ENCODE measurements at places on chromosomes 12 and 14.

GRCh38 chr14:65548878-65549277 is 136.3 kb downstream of the FUT8 start:
- no peak for DNase-seq

GRCh38 chr12:87943762-87944161 is 85.4 kb downstream of the C12orf50 start:
- DNase-seq: no peak

- no peak for DNase-seq
Measured at GRCh38 chr12:70449753-70450341, 83.8 kb downstream of the KCNMB4 start.

- peak; percentile 36 for DNase-seq
Measured at GRCh38 chr12:122871851-122872780, 23.8 kb downstream of the VPS37B start.

DNA sequence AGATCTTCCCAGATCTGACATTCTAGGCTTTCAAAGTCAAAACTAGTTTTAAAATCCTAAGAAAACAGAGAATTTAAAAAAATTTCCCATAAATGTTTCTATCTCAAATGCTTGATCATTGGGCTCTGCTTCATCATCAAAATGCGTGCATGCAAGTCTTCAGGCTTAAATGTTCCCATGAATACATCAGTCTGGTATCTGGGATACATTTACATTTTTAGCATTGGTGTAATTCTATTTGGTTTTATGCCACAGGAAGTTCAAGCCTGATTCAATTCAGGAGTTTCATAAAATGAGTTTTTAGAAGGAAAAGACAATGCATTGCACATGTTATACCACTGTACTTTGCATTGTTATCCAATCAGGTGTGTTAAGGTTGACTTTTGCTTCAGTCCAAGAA is 336.4 kb downstream of the PCNX1 start:
- DNase-seq: no peak

DNA sequence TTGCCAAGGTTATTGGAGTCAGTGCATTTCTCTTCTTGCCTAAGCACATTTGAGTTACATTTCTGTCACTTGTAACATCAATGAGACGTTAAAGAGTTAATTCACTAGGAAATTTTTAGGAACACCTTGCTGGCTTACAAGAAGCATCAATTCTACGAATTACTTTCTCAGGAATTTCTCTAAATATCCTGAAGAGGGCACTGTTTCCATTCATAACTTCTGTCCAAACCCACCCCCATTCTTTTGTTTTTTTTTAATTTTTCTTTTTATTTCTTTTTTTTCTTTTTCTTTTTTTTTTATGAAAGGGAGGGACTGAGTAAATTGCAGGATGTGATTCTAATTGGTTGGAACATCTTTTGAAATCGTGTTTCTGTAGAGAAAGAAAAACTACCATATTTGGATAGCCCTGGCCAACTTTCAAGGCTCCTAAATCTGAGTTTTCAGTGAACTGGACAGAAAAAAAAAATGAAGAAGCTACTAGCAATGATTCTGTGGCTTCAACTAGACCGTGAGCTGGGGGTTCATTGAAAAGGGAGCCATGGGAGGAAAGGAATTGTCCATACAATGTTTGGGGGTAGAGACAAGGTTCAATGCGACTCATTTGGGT is 285.3 kb downstream of the DAD1 start:
- no peak for DNase-seq

DNA sequence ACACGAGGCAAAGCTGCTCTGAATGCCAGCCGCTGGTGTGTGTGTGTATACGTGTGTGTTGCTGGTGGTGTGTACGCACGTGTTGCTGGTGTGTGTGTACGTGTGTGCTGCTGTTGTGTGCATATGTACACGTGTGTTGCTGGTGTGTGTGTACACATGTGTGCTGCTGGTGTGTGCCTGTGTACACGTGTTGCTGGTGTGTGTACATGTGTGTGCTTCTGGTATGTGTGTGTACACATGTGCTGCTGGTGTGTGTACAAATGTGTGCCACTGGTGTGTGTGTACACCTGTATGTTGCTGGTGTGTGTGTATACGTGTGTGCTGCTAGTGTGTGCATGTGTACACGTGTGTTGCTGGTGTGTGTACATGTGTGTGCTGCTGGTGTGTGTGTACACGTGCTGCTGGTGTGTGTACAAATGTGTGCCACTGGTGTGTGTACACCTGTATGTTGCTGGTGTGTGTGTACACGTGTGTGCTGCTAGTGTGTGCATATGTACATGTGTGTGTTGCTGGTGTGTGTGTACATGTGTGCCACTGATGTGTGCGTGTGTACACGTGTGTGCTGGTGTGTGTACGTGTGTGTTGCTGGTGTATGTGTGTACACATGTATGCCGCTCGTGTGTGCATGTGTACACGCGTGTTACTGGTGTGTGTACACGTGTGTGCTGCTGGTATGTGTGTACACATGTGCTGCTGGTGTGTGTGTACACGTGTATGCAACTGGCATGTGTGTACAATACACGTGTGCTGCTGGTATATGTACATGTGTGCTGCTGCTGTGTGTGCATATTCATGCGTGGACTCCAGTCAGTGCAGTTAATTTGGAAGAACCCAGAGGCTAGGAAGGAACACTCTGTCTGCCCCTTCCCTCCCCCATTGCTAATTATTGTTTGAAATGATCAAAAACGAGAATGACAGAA is 47.2 kb downstream of the CACNA2D4 start:
- no peak for DNase-seq

- DNase-seq: no peak
Measured at GRCh38 chr12:108213871-108214445, 84.9 kb downstream of the WSCD2 start.

- DNase-seq: no peak
Measured at GRCh38 chr14:61965030-61965745, 203.0 kb downstream of the SNAPC1 start.

DNA sequence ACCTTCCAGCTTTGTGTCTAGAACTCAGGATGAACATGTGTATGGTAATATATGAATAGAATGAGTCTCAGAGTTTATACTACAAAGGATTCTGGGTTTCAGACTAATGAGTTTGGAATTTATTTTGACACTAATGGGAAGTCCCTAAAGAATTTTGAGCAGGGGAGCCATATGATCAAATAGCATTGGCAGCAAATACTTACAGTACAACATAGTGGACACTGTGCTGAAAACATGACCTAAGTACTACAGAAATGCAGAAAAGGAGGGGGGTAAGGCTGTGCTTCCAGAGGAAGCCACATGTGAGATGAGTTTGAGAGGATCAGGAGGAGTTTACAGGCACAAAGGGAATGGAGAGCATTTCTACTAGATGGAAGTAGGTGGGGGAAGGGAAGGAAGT is 225.8 kb downstream of the C12orf42 start:
- no peak for DNase-seq

DNA sequence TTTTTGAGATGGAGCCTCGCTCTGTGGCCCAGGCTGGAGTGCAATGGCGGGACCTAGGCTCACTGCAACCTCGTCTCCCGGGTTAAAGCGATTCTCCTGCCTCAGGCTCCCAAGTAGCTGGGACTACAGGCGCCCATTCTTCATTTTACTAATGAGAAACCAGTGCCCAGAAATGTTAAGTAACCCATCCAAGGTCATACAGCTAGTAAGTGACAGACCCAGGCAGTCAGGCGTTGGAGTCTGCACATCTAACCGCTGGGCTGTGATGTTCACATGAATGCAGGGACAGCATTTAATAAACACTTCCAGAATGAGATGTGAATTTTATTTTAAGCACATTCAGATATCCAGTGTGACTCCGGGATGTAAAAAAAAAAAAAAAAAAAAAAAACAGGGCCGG is 1.3 kb upstream of the TRIP11 start:
- DNase-seq: no peak

- no peak for DNase-seq
Measured at GRCh38 chr14:101709533-101709881, 52.0 kb upstream of the PPP2R5C start.

DNA sequence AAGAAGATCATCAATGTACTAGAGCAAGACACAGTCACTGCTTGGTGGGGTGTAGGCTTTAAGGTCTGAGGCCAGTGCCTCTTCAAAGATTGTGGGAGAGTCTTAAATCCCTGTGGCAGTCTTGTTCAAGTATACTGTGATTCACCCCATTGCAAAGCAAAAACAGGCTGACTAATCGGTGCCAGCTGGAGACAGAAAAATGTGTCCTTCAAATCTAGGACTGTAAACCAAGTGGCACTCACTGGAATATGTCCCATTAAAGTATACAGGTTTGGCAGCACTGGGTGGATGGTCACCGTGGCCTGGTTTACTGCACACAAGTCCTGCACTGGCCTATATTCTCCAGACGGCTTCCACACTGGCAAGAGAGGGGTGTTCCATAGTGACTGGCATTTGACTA is 1315.3 kb downstream of the TMEM121 start:
- DNase-seq: no peak

GRCh38 chr14:66471584-66471983 is 14.6 kb upstream of the CCDC196 start:
- no peak for DNase-seq

DNA sequence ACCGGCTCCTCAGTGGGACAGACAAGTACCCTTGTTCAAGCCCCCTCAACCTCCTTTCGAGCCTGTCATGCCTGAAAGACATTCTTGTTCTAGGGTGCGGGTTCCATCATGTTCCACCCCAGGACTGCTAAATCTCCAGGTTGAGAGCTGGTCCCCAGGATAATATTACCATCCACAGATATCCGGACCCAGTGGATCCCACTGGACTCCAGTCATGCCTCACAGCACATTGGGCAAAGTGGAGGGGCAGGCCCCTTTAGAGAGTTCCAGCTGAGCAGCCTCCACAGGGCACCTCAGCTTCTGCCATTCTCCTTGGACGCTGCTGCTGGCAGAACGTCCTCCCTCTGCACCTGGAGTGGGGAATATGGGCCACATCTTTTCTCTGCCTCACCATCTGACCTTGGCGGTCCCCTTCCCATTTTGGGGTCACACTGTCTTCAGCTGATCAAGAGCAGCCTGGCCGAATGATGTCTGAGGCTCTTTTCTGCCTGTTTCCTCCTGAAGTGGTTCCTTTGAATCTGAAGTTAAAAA is 137.4 kb downstream of the BCL11B start:
- no peak for DNase-seq

DNA sequence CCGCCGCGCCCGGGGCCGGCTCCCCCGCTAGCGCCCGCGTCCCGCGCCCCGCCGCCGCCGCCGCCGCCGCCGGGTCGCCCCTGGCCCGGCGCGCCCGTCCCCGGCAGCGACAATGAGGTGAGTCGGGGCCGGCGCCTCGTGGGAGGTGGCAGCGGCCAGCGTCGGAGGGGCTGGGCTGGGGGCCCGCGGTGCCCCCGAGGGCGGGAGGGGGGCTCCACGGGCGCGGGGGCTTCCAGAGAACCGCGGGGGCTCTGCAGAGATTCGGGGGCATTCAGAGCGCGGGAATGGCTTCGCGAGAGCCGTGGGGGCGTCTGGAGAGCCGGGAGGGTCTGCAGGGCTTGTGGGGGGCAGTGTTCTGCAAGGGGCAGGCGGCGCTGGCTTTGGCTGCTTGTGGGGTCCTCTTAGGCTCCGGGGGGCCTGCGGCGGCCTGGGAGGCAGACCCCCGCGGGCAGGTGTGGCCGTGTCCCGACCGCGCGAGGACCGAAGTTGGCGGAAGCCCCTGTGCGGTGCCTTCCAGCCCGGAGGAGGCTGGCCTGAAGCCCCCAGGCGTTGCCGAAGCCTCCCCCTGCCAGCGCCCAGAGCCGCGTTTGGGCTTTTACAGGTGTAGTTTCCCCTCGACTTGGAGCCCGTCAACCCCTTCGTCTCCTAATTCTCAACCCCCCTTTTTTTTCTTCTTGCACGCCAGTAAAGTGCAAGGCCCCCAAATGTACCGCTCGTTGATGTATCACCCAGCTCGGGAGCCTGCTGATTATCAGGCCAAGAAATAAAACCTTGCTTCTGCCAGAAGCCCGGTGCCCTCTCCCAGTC is 93.1 kb upstream of the EVL start:
- peak; percentile 7 for DNase-seq

GRCh38 chr12:117052386-117053049 is 46.7 kb downstream of the TESC start:
- no peak for DNase-seq

DNA sequence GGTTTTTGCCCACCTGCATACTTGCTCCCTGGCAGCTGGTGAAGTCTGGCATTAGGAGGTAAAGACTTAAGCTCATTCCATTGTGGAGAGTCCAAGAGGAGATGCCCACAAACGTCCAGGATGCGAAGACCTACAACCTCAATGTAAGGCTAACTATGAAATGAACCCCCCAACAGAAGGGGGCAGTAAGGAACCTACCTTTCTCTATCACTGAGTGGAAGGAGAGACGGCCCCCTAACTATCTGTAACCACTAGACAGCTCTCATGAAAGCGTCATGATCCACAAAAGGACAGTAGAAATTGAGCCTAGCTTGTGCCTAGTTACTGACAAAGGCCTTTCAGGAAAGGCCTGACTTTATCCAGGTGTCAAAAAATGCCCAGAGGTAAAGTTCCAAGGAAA is 55.3 kb downstream of the ZFYVE21 start:
- DNase-seq: no peak

- DNase-seq: no peak
Measured at GRCh38 chr12:4938900-4939299, 29.2 kb downstream of the KCNA1 start.

DNA sequence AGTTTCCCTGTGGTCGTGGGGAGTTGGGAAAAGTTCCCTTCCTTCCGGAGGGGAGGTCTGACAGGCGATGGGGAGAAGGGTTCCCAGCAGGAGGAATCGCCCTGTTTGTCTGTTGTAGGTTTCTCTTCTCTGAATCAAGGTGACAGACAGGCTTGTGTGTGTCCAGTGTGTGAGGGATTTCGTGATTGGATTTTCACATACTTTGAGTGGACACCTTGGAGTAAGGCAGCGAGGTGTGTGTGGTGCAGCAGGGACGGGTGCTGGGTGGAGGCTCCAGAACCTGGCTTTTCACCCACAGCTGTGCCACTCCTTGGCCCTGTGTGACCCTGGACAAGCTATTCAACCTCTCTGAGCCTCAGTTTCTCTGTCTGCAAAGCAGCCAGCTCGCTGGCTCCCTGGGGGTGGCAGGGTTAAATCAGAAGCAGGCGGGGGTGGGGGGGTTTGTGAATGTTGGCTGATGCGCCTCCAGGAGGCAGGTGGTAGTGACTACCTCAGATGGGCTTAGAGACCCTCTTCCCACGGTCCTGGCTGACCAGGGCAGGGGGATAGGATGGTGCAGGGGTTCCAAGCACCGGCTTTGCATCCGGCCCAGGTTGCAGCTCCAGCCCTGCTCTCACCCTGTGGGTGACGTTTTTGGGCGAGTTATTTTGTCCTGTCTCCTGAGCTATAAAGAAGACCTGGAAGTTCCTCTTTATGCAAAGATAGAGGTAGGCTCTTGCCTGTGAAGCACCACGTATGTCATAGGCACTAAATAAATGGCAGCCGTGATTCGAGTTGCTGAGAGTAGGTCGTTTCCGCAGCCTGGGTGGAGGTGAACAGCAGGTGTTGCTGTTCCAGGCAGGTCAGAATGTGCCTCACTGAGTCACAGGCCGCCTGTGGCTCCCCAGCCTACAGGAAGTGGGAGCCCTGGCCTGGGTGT is 679 bp downstream of the BDKRB2 start:
- no peak for DNase-seq

DNA sequence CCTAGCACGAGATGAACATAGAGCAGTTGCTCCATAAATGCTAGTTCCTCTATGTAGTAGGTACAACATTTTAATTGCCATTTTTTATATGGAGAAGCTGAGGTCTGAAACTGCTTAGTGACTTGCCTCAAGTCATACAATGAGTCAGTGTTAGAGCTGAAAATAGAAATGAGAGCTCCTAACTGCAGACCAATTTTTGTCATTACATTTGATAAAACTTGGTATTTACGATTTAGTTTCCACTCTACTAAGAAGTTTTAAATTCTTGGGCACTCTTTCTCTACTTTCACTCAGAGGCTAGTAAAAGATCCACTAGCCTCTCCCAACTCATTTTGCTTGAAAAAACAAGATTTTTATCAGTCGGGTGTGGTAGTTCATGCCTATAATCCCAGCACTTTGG is 8.1 kb upstream of the TMED10 start:
- no peak for DNase-seq
